ENCODE measurements at places on chromosomes 7 and 10.

DNA sequence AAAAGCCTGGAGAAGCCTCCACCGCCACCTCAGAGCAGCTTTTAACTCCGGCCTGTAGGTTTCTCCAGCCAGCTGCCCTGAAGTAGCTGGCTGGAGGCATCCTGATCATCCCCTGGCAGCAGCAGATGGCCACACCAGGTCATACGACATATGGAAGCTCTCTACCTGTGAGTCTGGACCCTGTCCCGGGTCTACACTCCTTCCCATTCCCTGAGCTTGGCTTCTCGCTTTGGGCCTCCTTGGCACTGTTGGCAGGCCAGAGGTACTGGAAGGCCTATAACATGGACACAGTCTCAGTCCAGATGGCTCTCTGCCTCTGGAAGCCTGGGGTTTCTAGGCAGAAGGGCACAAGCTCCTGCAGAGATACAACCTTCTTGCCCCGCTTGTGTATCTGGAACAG lies 43.5 kb upstream of the TRIM8 start:
- no peak for DNase-seq

GRCh38 chr10:116729243-116729642 lies 13.1 kb downstream of the HSPA12A start:
- DNase-seq: no peak

GRCh38 chr10:46558392-46559185 lies 2.1 kb upstream of the GPRIN2 start:
- no peak for DNase-seq

DNA sequence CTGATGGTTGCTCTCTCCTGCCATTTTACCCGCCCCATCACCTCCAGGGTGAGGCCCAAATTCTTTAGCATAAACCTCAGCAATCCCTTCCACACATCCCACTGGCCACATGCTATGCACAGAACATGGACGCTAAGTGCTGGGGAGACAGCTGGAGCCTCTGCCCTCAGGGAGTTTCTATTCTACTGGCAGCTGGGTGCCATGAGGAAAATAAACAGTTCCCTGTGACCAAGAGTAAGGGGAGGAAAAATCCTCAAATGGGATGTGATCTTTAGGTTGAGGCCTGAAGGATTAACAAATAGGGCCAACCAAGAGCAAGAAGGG lies 1.2 kb downstream of the PARP12 start:
- DNase-seq: no peak

- DNase-seq: no peak
These were observed 553 bp downstream of the DNAJC30 start for GRCh38 chr7:73682745-73683055.

- DNase-seq: no peak
These were observed 29.3 kb downstream of the PRSS2 start for GRCh38 chr7:142800088-142800487.

DNA sequence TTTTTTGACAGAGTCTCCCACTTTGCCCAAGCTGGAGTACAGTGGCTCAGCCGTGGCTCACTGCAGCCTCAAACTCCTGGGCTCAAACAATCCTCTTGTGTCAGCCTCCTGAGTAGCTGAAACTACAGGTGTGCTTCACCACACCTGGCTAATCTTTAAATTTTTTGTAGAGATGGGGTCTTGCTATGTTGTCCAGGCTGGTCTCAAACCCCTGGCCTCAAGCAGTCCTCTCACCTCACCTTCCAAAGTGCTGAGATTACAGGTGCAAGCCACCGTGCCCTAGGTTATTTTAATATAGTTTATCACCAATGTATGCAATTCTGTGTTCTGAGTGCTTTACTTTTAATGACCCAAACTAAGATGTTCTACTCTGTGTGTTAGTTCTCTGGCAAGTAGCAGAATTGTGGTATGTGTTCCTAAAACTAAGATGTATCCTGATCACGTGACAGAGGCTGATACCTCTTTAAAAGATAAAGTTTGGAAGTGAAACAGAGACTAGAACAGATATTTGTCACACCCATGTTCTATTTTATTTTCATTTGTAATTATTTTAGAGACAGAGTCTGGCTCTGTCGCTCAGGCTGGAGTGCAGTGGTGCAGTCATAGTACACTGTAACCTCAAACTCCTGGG lies 22.1 kb upstream of the PFKFB3 start:
- no peak for DNase-seq

DNA sequence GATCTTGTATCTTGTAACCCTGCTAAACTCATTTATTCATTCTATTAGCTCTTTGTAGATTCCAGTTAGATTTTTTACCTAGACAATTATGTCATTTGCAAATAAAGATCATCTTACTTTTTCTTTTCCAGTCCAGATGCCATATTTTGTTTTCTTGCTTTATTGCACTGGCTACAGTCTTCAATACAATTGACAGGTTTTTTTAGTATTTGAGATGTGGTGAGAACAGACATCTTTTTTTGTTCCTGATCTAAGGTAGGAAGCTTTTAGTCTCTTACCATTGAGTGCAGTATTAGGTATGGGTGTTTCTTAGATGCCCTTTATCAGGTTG lies 12.1 kb downstream of the SPRN start:
- DNase-seq: no peak

GRCh38 chr7:30479202-30480120 lies 877 bp upstream of the NOD1 start:
- no peak for DNase-seq

- no peak for DNase-seq
These were observed 466.6 kb downstream of the XPNPEP1 start for GRCh38 chr10:109456566-109457301.

DNA sequence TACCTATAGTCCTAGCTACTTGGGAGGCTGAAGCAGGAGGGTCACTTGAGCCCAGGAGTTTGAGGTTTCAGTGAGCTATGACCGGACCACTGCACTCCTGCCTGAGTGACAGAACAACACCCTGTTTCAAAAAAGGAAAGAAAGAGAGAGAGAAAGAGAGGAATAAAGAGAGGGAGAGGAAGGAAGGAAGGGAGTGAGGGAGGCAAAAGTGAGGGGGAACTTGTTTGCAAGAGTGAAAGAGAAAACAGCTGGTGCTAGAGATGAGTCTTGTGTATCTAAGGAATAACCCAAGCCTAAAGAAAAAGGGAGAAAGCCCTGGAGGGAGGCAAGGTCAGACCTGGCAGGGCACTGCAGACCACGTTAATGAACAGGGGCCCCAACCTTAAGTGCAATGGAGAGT lies 4.8 kb upstream of the NT5C2 start:
- DNase-seq: no peak

- DNase-seq: no peak
These were observed 68.7 kb downstream of the LRRC17 start for GRCh38 chr7:102981451-102981850.

DNA sequence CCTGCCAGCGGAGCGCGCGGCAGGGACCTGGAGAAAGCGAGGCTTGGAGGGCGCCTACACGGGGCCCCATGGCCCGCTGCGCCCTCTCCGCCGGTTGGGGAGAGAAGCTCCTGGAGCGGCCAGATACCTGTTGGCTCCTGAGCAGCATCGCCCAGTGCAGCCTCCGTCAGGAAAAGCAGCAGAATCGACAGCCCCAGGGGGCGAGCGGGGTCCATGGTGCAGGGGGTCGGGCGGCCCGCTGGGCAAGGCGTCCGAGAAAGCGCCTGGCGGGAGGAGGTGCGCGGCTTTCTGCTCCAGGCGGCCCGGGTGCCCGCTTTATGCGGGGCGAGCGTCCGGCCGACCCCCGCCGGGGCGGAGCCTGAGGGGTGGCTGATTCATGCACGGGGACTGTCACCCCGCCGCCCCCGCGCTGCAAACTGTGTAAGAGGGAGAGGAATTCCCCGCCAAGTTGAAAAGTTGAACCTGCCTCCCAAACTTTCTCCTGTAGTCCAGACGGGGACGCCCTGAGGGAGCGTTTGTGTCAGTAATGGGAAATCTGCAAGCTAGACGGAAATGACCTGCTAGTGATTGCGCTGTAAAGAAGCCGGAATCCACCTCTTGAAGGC lies at the start of gene TFPI2:
Gene TFPI2 (minus strand): TSS at position 290 of the 605 bp plus-strand sequence. CDS start 75 bp downstream, at position 215.
- no peak for DNase-seq

DNA sequence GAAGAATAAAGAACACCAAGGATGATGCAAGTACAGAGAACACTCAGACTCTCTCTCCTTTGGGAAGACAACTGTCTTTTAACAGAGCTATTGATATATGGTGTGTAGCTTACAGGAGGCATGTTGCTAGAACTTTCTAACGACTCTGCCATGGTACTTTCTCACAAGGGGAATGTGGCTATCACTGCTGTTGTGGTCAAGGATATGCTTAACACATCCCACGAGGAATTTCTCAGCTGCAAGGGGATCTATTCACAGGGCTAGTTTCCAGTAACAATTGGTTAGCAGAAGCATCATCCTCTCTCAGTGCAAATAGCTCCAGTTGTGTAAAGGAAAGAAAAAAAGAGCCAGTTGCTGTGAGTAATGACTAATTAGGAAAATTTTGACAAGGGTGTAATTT lies 826.0 kb downstream of the SORCS1 start:
- no peak for DNase-seq

- DNase-seq: no peak
These were observed 5.8 kb downstream of the TWIST1 start for GRCh38 chr7:19111474-19112273.

- DNase-seq: no peak
These were observed 80.4 kb upstream of the SFMBT2 start for GRCh38 chr10:7491230-7491629.

DNA sequence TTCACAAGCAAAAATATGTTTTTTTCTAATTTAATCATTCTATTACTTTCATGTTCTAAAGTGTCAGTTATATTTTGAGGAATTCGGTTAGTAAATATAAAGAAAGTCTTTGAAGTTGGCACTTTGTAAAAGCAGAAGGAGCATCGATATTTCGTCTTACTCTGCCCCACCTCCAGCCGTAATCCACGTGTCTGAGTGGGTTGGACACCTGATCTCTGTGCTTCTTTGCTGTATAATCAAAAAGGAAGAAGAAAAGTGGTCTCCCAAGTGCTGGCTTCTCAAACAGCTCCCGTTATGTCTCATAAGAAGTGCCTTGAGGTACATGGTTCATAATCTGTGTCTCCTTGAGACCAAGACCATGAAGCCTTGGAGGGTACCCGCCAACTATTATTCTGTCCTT lies 19.8 kb downstream of the PRKAR2B start:
- DNase-seq: no peak

DNA sequence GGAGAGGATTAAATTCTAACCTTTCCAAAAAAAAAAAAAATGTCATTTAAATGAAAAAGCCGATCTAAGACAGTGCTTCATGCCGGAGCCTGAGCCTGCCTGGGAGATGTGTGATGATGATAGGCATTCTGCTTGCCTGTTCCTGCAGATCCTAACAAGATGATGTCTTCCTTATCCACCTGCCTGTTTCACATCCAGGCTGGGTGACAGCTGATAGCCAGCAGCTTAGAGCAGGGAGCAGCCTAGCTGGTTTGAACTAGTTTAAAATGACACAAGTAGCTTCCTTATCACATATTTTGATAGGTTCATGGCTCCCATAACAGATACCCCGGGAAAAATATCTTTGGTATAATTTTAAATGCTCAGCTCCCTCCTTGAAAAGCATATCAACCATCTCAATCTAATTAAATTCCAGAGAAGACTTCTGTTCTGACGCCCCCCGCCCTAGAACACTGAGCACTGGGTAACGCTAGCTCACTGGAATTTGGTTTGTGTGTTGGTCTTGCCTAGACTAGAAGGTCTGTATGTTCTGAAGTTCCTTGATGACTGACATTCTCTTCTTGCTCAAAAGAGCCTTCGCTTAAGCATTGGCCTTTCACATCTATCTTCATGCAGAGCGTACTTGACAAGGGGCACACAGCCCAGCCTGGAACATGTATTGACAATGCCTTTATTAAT lies 96.9 kb upstream of the FGFR2 start:
- no peak for DNase-seq

Measured in HFF-Myc (cell line).